ENCODE measurements at places on chromosomes 12 and 14.

DNA sequence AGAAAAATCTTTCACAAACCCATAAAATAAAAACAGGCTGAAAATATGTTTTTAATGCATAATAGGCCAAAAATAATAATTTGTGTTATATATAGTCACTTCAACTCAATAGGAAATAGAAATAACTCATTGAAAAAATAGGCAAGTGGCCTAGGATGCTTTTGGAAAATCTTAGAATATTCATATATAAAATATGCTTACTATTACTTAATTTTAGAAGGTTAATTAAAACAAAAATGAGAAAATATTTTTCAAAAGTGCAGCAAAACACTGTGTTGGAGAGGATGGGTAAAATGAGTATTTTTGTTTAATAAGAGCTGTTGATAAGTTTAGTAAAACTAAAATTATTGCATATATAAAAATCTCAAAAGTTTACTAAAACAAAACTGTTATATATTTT lies 308.0 kb upstream of the ATXN7L3B start:
- DNase-seq: no peak

DNA sequence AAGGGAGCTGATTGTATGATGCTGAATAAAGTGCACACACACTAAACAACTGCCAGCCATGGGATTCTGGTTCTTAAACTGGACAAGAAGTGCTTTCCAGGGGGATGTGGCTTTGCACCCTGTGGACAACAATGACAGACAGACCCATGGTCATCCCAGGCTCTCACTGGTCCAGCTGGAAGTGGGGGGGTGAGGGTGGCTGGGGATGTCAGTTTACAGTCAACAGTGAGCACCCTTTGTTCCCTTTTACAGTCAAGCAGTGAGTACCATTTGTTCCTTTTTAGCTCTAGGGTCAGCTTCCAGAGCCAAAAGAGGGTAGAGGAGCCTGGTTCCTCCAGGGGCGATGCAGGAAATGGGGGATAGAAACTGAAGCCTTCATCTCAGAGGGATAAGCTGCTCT lies 100.7 kb downstream of the SMOC1 start:
- no peak for DNase-seq

DNA sequence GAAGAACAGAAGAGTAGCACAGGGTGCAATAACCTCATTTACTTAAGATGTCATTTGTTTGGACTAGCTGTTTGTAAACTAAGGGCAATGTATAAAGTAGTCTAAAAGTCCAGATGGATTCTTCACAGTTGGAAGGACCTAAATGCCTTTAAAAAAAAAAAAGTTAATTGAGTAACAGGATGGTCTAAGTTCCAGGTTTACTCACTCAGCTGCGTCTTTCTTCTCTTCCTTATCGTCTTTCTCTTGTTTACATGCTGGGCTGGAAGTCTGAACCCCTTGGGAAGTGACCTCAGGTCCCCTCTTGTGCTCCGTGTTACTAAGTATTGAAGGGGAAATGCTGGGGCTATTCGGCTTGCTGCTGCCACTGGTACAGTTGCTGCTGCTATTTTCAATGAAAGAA lies 82.5 kb downstream of the SH2B3 start:
- no peak for DNase-seq

DNA sequence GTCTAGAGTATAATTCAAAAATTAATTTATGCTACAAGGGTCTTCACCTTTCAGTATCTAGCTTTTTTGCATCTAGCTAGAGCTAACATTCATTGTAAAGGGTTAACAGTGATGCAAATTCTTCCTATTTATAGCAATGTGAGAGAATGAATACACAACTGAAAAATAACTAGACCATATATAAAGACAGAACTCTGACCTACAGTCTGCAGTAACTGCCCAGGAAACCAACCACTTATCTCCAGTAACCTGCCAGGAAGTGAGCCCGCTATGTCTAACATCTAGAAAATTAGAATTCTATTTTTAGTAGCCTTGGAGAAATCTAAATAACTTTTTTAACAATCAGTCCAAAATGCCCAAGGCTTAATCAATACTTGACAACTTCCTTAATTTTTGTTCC lies 1021.9 kb downstream of the LRFN5 start:
- no peak for DNase-seq

GRCh38 chr14:70716958-70717357 lies 75.2 kb downstream of the TTC9 start:
- no peak for DNase-seq

- no peak for DNase-seq
Measured at GRCh38 chr12:131816495-131816894, 11.7 kb upstream of the MMP17 start.

GRCh38 chr12:12510141-12510540 lies 52.5 kb downstream of the DUSP16 start:
- peak; percentile 26 for DNase-seq

DNA sequence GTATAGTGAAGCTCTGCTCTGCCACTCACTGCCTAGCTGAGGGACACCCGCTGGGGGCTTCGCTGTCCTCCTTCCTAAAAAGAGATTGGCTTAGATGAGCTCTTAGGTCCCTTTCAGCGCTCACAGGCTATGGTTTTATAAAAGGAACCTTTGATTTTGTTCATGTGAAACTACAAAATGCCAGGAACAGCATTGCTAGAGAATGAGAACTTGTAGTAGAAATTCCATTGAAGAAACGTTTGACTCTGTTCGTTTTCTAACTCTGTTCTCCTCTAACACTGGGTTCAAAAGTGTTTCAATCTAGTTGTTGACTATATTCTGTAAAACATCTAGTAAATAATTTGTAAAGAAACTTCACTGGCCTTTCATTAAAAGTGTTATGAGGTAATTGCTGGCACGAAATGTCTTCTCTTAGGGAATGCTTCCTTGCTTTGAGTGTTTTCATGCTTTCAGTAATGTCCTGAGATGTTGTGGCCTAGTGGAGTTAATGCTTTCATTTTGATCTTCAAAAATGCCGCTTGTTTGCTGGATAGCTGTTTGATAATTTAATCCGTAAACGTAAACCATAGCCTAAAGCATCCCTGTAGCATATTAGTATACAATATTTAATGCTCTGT lies 1.6 kb downstream of the MARK3 start:
- no peak for DNase-seq

DNA sequence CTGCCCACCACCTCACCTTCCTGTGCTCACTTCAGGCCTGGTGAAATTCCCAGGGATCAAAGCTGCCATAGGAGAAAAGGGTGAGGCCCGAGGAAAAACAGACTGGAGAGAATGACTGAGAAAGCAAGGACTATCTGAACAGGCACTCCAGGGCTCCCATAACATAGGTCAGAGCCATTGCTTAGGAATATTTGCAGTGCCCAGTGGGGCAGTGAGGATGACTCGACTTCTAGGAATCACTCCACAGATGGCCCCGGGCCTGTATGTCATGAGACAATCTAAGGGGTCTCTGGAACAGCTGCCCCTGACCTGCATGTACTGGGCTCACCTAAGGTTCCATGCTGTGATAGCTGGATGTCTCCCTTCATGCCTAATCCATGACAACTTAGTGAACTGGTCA lies 51.6 kb downstream of the GPHB5 start:
- DNase-seq: no peak

GRCh38 chr14:91496790-91497189 lies 13.3 kb downstream of the PPP4R3A start:
- no peak for DNase-seq

GRCh38 chr12:28851781-28852180 lies 297.3 kb upstream of the FAR2 start:
- no peak for DNase-seq

- DNase-seq: no peak
Measured at GRCh38 chr14:43165651-43166050, 1341.4 kb downstream of the FSCB start.

DNA sequence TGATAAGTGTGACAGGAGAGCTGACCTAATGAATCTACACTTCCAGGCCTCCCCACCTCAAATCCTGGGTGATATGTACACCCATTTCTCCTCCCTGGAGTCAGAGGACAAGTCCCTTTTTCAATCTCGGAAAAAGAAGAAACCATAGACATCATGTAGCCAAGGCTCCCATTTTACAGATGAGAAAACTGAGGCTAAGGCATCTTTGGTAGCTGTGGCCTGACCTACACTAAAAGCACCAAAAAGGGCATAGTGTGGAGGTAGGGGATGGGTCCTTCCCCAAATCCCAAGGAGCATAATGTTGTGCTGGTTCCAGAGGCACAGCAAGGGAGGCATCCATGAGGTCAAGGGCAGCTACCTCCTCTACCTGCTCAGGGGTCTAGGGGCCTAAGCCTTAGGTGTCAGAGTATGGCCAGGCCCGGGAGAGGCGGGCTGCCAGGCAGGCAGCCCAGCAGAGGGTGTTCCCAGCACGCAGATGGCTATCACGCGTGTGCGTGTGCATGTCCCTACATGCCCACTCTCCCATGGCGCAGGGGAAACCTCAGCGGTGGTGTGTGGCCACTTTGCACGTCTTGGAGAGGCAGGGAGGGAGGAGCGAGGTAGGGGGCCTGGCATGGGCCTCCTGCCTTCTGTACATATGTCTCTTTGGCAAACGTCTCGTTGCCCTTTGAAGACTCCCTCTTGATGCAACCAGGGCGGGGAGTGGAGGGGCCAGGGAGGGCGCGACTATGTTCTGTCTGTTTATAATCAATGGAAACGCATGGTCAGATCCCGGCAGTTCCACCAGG lies 2.5 kb downstream of the PGF start:
- DNase-seq: no peak

DNA sequence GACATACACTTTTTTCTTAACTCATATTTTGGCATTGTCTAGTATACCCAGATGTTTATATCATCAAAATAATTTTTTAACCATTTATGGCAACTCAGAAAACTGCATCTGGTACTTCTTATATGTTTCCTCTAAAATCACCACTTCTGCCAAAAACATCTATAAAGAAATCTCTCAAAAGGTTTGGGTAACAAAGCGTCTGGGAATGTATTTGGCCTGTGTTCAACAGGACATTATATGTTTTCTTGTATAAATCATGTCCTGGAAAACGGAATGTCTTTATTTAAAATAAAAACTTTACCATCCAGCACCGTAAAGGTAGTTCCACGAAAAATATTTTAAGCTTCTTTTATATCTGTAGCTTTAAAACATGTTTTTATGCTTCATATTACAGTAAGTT lies 36.1 kb upstream of the FBLN5 start:
- no peak for DNase-seq

DNA sequence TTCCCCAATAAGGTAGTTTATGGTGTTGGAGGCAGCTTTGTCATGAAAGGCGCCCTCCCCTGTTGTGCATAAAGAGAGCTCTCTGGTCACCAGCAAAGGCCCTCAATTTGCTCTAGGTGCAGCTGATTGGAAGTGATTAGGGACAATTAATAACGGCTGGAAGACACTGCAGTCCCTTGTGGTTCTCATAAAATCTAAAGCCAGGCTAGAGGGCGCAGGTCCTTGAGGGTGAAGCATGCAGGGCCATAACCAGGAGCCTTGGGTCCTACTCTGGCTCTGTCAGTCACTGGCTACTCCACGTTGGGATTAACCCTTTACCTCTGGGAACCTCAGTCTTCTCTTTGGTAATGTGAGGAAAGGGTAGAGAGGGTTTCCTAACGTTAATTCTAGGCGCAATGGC lies 1.9 kb downstream of the DAAM1 start:
- no peak for DNase-seq

- no peak for DNase-seq
Measured at GRCh38 chr12:120649442-120650232, 9.2 kb downstream of the CABP1 start.

GRCh38 chr14:68246074-68246785 lies 426.7 kb downstream of the RAD51B start:
- no peak for DNase-seq

- no peak for DNase-seq
Measured at GRCh38 chr12:107243341-107243740, 150.0 kb upstream of the CRY1 start.

GRCh38 chr12:63949902-63950301 lies 105.4 kb downstream of the SRGAP1 start:
- DNase-seq: no peak

GRCh38 chr12:29676676-29677075 lies 107.1 kb downstream of the TMTC1 start:
- DNase-seq: no peak

DNA sequence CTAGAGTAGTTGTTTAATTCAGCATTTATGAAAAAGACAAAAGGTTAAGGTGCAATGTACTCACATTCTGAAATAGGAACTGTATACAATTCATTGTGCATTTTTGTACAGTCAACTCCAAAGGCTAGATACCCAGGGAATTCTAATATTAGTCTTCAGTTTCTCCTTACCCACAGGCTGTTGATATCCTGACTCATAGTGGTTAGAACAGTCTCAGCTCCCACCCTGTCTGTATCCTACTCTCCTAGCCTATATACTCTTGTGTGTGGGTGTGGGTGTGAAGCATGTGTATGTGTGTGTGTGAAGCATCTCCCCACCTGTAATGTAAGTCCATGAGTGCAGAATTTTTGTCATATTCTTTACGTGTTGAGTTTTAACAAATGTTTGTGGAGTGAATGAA lies 229.5 kb downstream of the NAV3 start:
- DNase-seq: no peak

DNA sequence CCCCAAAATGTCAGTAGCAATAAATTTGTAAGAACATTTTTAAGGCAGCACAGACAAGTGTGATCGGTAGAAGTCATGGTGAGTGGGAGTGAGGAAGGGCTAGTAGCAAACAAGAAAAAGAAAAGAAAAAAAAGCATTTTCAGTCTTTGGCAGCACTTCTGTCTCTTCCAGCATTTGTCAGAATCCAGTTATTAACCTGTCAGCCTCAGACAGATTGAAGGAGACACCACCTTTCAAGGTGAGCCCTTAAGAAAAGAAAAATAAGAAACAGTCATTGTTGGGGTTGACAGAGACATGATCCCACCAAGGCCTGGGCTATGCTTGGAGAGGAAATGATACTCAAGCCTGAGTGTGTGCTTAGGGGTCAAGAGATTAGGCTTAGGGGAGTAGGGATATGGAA lies 947.4 kb downstream of the NRXN3 start:
- no peak for DNase-seq

DNA sequence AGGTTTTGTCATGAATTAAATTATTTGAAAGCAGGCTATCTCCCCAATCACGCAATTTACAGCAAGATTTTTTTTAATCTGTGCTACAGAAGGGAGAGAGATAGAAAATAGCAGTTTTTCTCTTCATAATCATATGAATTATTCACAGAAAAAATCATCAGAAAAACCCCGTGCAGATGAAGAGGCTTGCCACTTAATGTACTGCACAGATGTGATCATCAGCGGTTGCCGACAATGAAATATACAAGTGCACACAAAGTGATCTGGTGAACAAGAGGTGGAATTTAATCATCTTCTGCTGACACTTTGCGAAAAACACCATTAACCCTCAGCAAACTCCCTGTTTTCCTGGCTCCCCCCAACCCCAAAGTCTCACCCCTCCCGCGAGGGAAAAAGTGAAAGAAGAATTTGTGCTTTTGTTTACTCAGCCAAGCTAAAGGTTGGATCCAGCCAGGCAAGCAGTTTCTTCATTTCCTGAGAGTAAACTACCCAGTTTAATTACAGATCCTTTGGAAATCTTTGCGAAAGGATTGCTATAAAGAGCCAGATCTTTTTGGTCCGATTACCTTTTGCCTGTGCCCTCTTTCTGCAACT lies 3.1 kb upstream of the LMO3 start:
- DNase-seq: no peak

GRCh38 chr14:103057372-103058163 lies at the start of gene CDC42BPB:
Gene CDC42BPB (minus strand): TSS chr14:103057549. CDS start chr14:103057173, 376 bp downstream.
- DNase-seq: peak; percentile 93

GRCh38 chr12:58189030-58189429 lies 247.7 kb downstream of the ATP23 start:
- no peak for DNase-seq
